ENCODE measurements at places on chromosomes 12 and 14.

DNA sequence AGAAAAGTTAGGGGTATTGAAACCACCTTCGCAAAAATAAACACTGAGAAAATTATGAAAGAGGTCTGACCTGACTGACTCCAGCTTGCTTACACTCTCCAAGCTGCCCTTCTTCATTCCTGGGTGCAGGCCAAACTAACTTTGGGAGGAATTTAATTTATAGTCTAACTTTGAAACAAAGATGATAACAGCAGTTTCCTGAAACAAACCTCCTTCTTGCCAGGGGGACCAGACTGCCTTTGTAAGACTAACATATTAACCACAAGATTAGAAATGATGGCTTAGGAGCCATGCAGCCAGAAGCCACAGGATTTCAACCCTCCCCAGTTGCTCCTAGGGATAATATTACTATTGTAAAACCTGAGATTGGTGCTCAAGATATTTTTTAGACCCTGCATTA is 13.8 kb upstream of the EEA1 start:
- no peak for DNase-seq

DNA sequence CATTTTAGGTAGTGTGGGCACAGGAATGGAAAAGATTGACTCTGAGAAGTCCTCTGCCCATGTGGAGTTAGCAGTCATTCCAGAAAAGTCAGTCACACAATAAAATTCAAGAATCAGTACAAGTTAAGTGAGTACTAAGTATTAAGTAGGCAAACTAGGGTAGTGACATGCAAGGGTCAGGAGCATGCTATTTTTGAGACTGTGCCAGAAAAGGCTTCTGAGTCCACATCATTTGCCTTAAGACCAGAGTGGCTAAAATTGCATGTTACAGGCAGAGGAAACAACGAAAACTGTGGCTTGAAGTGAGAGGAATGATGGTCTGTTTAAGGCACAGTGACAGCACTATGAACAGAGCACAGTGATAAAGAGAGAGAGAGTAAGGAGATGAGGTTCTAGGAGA is 108.9 kb downstream of the SLC6A15 start:
- no peak for DNase-seq

DNA sequence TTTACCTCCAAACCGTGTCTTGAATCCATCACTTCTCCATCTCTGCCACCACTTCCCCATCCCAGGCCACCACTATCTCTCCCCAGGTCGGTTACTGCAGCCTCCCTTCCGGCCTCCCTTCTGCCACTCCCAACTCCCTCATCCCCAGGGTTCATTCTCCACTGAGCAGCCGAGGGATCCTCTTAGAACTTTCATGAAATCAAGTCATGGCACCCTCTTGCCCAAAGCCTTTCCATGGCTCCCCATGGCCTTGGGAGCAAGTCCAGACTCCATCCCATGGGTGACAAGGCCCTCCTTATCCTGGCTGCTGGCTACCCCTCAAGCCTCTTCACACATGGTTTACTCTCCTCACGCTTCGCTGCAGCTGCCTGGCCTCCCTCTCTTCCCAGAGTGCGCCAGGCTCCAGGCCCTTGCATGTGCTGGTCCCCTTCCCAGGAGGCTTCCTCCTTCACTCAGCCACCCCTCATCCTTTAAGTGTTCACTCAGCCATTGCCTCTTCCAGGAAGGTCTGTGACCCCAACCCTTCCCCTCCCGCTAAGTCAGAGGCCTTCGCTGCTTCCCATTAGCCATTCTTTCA is 17.9 kb upstream of the SH2B3 start:
- DNase-seq: no peak

DNA sequence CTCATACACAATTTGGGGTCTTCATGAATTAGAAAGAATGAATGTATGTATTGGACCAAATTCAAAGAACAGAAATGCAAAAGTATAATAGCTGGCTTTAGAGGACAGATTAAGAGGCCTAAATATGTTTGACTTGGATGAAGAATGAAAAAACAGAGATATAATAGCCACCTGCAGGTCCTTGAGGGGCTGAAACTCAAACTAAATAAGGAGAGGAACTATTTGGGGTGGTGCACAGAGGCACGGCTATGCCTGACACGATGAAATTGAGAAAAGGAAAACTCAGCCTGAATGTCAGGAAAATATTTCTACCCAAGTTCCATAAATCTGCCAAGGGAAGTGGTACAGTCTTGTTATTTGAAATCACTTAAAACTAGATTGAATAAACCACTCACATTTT is 222.9 kb upstream of the DDHD1 start:
- DNase-seq: no peak

- no peak for DNase-seq
Observed at GRCh38 chr12:87198181-87198580, 831.0 kb downstream of the C12orf50 start.

DNA sequence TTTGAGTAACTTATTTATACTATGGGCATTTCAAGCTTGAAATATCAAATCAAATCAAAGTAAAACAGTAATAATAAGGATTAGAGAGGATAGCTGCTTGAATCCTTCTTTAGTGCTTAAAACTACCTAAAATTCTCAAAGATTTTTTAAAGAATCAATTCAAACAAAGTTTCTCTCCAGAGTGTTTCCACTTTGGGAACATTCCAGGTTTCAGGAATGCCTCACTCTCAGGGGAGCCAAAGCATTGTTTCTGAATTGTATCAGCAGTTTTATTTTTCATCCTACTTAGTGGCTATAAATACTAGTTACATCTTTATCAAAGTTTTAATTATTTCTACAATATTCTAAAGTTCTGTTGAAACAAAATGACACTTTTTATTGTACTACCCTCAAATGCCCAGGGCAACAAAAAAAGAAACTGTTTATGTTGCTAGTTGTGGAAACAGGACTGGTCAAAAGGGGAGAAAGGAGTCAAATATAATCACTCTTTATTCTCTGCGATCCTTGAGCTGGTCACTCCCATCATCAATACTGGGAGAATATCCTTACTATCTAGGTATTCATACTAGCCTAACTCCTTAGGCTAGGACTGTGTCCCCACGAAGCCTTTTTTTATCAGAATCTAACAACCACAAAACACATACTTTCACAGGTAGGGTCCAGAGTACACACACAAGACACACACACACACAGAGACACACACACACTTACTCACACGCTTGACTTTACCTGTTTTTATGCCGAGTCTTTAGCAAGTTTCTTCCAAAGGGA is 598 bp downstream of the RASSF9 start:
- no peak for DNase-seq

GRCh38 chr12:130169256-130169655 is 7.0 kb downstream of the FZD10 start:
- no peak for DNase-seq

DNA sequence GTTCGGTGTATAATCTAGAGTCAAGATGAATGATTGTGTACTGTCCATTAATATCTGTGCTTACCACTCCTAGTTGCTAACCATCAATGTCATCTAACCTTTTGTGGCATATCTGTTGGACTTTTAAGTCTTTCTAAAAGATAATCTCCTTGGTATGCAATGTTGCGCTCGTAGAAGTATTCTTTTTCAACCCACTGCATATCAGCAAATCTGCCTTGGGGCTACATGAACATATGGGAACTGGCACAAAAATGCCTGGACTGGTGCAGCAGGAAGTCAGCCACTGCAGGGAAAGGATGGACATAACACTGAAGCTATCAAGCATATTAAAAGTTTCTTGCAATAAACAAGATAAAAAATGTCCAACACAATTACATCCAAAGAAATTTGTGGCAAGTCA is 124.3 kb upstream of the SLC38A4 start:
- no peak for DNase-seq

- DNase-seq: no peak
Observed at GRCh38 chr12:59080101-59080500, 159.8 kb upstream of the LRIG3 start.

DNA sequence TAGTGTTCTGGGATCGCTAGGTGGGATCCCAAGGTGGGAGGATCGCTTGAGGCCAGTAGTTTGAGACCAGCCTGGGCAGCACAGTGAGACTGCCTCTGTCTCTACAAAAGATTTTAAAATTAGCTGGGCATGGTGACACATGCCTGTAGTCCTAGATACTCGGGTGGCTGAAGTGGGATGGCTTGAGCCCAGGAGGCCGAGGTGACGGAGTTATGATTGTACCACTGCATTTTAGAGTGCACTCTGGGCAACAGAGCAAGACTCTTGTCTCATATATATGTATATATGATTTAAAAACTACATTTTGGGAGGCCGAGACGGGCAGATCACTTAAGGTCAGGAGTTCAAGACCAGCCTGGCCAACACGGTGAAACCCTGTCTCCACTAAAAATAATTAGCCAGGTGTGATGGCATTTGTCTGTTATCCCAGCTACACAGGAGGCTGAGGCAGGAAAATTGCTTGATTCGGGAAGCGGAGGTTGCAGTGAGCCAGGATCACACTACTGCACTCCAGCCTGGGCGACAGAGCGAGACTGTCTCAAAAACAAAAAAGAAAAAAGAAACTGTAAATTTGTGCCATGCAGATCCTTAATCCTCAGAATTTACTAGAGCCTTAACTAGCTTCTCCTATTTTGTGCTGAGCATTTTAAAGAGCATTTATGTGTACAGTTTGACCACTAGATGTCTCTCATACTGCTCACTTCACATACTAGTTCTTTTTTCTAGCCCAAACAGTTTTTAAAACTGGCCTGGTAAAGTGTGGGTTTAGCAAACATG is 114.8 kb downstream of the MON2 start:
- DNase-seq: no peak

DNA sequence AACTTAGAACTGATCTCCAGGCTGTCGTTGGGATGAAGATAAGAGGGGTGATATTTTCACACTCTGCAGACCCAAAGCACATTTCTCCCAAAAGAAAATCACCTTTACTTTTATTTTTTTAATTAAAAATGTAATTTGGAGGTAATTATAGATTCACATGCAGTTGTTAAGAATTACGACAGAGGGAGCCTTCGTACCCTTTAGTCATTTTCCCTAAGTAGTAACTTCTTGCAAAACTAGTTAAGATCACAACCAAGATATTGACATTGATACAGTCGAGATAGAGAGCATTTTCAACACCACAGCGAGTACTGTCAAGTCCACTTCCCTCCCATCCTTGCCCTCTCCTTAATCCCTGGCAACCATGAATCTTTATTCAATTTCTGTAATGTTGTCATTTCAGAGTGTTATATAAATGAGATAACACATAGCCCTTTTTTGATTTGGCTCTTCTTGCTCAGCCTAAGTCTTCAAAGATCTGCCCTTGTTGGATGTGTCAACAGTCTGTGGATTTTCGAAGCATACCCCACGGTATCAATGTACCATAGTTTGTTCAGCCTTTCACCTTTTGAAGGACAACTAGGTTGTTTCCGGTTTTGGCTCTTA is 39.6 kb downstream of the DNAH10 start:
- no peak for DNase-seq

DNA sequence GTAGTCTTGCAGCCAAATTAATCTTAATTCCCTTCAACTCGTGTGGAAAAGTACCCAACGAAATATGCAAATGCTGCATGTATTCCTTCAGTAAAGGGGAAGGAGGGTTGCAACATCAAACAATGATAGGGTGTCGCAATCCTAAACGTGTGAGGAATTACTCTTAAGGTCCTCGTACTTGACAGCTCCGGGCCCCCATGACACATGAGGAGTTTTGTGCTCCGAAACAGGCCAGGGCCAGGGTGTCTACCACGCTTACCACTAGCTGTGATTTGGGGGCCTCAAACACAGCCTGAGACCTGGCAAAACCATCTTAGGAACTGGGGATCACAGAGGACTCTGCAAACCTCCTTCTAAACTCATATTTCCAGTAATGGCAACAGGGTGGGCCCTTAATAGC is 20.4 kb downstream of the FOS start:
- DNase-seq: no peak

DNA sequence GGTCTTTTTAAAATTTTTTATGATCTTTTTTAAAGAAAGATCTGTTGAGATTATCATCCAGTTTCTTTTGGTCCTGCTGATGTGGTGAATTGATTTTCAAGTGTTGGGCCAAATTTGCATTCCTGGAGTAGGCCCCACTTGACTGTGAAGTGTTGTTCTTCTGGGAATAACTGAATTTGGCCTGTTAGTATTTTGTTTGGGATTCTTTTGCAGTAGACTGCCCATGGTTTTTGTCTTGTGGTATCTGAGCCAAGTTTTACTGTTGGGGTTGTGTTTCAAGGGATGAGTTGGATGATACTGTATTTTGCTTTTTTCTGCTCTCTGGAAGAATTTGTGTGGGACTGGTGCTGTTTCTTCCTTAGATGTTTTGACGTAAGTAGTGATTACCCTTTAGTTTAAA is 4.0 kb upstream of the SYCP3 start:
- no peak for DNase-seq

DNA sequence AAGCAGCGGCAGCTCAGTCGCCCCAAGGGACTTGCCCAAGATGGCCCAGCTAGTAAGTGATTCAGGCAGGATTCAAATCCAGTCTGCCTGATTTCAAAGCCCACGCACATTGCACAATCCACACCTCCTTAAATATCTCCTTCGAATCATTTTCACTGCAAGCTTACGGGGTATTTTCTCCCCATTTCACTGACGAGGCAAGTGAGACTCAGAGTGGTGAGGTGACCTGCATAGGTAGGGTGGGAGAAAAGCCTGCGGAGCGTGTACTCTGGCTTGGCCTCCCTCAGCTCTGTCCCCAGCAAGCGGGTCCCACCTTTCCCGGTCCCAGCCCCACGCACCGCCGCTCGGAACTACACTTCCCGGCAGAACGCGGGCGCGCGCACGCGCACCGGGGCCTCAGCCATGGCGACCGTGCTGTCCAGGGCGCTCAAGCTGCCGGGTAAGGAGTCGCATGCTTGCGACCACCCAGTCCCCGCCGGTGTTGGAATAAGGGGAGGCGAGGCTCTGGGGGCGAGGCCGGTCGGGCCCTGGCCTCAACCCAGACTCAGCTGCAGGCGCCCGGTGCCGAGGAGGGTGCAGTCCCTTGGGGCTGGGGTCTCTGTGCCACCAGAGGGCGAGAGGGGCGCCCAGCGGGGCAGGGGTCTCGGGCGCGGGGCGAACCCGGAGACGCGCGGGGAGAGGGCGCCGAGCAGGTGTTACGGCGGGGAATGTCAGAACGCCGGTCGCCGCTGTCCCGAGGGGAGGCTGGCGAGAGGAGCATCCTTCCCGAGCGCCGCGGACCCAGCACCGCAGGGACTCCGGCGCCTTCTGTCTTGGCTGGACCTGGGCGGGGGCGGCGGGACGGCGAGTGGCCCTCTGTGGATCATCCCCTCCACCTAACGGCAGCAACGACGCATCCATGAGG is at the start of gene FAM234B:
FAM234B (plus strand) TSS at position 380 of the 904 bp plus-strand sequence; CDS start at position 403, 23 bp downstream.
- peak; percentile 73 for DNase-seq

- no peak for DNase-seq
Observed at GRCh38 chr14:95304342-95304741, 15.4 kb downstream of the CLMN start.

GRCh38 chr12:7483343-7483742 is 20.2 kb downstream of the CD163 start:
- no peak for DNase-seq

GRCh38 chr12:71546322-71546861 is 106.8 kb downstream of the LGR5 start:
- no peak for DNase-seq

DNA sequence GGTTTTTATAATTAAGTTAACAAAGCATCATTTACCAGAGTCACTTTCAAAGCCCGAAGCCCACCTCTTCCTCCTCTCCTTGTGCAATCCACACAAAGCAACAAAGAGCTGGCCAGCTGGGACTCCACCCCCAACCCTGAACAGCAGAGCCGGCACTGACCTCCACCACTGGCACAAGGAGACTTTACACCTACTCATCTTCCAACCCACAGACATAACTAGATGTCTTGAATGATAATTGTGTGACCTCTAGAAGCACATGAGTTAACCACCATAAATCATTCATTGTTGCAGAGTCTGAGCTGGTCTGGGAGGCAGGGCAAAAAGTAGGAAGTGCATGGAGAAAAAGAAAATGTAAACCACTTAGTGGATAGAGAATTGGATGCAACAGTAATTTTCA is 72.2 kb downstream of the ST8SIA1 start:
- DNase-seq: no peak

GRCh38 chr12:98807187-98807586 is 162.1 kb downstream of the APAF1 start:
- DNase-seq: no peak

All from activated naive CD4-positive, alpha-beta T cell treated with anti-CD3 and anti-CD28 coated beads for 36 hours (primary cell).